Liver (tissue), 10 donors: ENCODE measurements at places on chromosomes 2 and 18.

- no peaks in the 10 kb centered on the region for H3K36me3 ChIP-seq
- no peaks in the 10 kb centered on the region for H3K27me3 ChIP-seq
- DNase-seq, result no peak
- H3K4me3 ChIP-seq, result no peak overlapping the region
- no peaks in the 10 kb centered on the region for H3K4me1 ChIP-seq
These were observed 270.8 kb upstream of the DCC start for GRCh38 chr18:52069201-52069600.

- H3K36me3 ChIP-seq, result no peaks in the 10 kb centered on the region
- H3K27me3 ChIP-seq, result no peaks in the 10 kb centered on the region
- H3K4me1 ChIP-seq, result no peaks in the 10 kb centered on the region
- H3K27ac ChIP-seq, result no peak overlapping the region
- no peak for DNase-seq
- H3K4me3 ChIP-seq, result no peak overlapping the region
These were observed 145.8 kb downstream of the MCFD2 start for GRCh38 chr2:46769809-46770208.

GRCh38 chr2:169540146-169540545 is 30.6 kb downstream of the KLHL41 start:
- H3K4me1 ChIP-seq, result no peaks in the 10 kb centered on the region
- no peak for DNase-seq
- H3K4me3 ChIP-seq, result no peak overlapping the region
- no peak overlapping the region for H3K27ac ChIP-seq
- peaks cover 3% of the 10 kb centered on the region for H3K36me3 ChIP-seq

DNA sequence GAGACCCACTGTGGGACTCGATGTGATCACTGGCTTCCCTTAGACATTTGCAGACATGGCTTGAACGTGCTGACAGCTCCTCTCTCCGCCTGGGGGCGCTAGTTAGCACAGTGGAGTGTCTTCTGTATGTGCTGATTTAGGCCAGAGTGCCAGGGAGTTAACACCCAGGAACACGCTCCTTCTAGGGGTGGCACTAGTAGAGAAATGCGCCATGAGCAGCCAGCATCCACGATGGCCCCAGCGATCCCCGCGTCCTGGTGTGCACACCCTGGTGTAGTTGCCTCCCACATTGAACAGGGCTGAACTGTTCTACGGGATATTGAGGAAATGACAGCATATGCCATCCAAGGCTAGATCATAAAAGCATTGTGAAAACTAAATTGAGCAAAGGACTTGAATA is 11.4 kb upstream of the NMUR1 start:
- DNase-seq, result no peak
- no peak overlapping the region for H3K27ac ChIP-seq
- H3K4me3 ChIP-seq, result no peak overlapping the region
- no peaks in the 10 kb centered on the region for H3K4me1 ChIP-seq

GRCh38 chr2:236061899-236062298 is 106.3 kb downstream of the GBX2 start:
- H3K4me3 ChIP-seq, result no peak overlapping the region
- no peaks in the 10 kb centered on the region for H3K4me1 ChIP-seq
- H3K27ac ChIP-seq, result no peak overlapping the region
- peaks cover 2% of the 10 kb centered on the region for H3K36me3 ChIP-seq

DNA sequence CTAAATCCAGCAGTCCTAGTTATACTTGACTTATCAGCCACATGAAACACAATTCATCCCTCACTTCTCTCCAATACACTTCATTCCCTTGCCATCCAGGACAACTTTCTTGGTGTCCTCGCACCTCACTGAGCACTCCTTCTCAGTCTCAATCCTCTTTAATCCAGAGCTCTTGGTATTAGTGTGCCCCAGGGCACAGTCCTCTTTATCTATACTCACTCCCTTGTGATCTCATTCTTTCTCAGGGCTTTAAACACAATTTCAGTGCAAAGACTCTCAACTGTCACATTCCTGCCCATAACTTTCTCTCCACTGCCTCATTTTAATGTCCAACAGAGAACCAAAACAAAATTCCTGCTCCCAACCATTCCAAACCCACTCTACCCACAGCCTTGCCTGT is 60.8 kb upstream of the SPOPL start:
- no peaks in the 10 kb centered on the region for H3K36me3 ChIP-seq
- H3K4me1 ChIP-seq, result peaks cover 3% of the 10 kb centered on the region
- H3K27ac ChIP-seq, result no peak overlapping the region
- DNase-seq, result no peak
- no peaks in the 10 kb centered on the region for H3K27me3 ChIP-seq

GRCh38 chr2:82120654-82121053 is 1816.1 kb upstream of the LRRTM1 start:
- H3K36me3 ChIP-seq, result no peaks in the 10 kb centered on the region
- H3K4me1 ChIP-seq, result no peaks in the 10 kb centered on the region
- no peak for DNase-seq
- H3K27ac ChIP-seq, result no peak overlapping the region

GRCh38 chr2:45412754-45413379 is 198.2 kb downstream of the SRBD1 start:
- no peak for DNase-seq
- H3K4me3 ChIP-seq, result no peak overlapping the region
- no peaks in the 10 kb centered on the region for H3K27me3 ChIP-seq
- peaks cover 8% of the 10 kb centered on the region for H3K4me1 ChIP-seq
